ENCODE measurements at places on chromosomes 13 and 19.

- no peak for DNase-seq
Measured at GRCh38 chr19:57362419-57362818, 932 bp upstream of the TRAPPC2B start.

GRCh38 chr19:38440592-38440991, 7.1 kb downstream of the RYR1 start:
- no peak for DNase-seq

DNA sequence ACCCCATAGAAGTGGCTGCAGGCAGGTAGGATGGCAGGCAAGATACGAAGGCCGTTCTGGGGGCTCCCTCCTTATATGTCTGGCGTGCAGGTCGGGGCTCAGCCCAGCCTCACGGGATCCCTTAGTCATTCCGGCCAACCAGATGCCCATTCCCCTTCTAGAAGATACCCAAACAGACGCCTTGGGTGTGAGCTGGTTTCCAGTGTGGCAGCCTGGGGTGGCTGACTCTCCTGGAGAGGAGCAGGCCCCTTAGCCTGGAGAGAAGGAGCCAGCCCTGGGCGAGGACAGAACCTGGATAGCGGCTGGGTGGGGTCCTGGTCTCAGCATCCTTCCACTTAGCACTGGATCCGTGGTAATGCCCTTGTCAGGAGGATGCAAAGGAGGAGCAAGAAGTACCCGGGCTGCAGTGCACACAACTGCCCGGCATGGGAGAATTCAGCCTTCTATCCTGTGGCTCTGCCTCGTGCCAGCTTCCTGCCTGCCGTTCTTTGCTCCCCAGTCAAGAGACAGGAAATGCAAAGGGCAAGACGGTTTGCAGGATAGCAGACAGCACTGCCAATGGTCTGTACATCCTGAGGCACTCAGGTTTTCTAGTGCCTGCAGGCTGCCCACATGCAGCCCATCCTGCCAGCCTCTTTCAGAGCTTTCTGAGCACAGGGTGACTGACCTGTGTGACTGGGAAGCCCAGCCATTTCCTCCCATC, 56.7 kb upstream of the WASF3 start:
- DNase-seq, result no peak

DNA sequence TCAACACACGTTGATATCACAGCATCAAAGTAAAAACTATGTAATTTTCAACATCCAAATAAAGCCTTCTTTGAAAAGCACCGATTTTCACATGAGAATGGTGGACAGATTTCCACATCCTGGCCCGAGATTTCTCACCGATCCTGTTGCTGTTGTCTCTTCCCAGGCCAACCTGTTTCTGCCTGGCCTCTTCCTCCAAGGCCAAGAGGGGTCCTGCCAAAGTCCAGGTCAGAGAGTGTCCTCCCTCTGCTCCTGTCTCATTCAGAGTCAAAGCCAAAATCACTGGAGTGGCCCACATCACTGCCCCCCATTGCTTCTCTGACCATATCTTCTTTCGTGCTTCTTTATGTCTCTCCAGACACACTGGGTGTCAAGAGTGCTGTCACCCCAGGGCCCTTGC, 49.5 kb downstream of the CHST8 start:
- DNase-seq, result no peak

DNA sequence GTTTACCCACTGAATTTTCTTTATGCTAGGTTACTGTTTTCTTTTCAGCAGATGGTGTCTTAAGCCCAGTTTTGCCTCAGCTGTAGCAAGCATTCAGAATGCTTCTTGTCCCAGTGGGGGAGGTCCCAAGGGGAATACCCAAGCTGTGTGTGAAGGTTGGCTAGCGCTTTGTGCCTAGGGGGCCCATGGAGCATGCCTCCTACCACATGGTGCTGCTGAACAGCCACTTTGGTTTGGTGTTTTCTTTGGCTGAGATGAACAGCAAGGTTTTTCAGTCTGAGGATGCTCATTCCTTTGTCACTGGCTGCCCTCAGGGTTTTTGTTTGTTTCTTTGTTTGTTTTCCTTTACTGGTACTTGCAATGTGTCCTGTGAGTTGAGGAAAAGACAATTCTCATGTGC, 99.0 kb downstream of the PCDH20 start:
- no peak for DNase-seq

GRCh38 chr19:43467730-43468129, 2.3 kb upstream of the LYPD3 start:
- no peak for DNase-seq

GRCh38 chr19:1417145-1417544, 9.8 kb downstream of the DAZAP1 start:
- DNase-seq, result no peak

DNA sequence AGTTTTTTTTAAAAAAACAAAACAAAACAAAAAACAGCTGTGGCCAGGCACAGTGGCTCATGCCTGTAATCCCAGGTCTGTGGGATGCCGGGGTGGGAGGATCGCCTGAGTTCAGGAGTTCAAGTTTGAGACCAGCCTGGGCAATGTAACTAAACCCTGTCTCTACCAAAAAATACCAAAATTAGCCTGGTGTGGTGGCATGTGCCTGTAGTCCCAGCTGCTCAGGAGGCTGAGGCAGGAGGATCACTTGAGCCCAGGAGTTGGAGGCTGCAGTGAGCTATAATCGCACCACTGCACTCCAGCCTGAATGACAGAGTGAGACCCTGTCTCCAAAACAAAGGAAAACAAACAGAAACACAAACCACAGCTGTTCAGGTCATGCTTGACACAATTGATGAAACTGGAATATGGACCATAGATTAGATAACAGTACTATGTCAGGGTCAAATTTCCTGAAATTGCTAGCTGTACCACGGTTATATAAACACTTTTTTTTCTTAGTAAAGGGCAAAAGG, 6.9 kb upstream of the ANGPTL4 start:
- DNase-seq, result no peak

GRCh38 chr13:98098516-98098915, 44.4 kb upstream of the FARP1 start:
- DNase-seq, result no peak

DNA sequence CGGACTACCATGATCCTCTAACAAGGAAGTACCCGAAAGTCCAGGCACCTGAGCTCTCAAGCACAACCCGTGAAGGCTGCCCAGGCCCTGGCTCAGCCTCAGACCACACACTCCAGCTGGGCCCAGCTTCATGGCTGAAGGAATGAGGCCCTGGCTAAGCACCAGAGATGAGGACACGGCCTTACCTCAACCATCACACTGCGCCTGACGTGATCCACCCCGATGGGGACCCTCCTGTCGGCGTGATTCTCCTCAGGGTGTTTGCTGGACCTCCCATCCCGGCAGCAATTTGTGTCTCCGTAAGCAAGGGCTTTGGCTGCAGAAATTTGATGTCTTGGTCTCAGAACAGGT, 56.5 kb downstream of the F2RL3 start:
- no peak for DNase-seq

DNA sequence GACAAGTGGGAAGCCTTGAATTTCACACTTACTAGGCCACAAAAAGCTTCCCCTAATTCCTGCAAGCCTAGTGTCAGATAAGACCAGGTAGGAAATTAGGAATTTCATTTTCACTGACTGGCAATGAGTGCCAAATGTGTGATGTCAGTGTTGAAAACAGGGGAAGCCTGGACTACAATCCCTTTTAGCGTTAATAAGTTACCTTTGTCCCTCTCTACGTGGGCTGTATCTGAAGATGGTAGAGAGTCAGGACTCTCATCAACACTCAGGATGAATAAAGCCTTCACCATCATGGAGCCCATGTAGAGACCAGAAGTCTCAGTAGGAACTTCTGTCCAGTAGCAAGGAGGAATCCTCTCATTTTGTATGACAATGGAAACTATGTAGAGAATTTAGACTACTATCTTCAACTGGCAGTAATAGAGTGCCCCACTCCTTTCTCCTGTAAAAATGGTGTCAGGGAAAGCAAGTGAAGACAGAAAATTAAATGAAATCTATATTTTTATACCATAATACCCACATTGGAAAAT, 324.1 kb upstream of the KLHL1 start:
- DNase-seq, result no peak

- no peak for DNase-seq
Measured at GRCh38 chr19:30420881-30421280, 48.7 kb downstream of the ZNF536 start.

DNA sequence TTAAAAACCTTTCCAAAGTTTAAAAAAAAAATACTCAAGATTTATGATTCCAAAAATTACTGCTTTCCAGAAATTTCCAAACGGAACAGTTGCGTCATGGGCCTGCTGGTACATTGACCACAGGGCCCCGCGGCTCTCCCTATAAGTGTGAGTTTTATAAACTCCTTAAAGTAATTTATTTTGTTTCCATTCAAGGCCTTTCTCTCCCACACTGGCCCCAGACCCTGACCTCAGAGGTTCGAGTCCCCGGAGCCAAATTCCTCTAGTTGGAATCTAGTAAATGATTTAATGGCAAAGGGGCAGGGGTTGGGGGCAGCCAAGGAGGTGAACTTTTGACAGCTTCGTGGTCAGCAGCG, 97.5 kb downstream of the INSR start:
- DNase-seq, result no peak

DNA sequence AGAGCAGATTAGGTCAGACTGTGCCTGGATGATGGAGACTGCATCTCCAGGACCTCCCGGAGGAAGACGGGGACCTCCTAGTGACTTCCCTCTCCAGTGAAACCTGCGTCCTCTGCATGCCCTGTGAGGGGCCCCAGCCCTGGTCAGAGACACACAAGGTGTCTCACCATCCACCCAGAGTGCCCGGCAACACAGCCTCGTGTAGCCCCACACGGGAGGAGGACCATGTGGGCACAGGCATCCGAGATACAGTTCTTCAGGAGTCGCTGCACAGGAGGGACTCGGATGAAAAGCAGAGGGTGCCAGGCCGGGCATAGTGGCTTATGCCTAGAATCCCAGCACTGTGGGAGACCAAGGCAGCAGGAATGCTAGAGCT, 64.8 kb downstream of the PEPD start:
- no peak for DNase-seq

DNA sequence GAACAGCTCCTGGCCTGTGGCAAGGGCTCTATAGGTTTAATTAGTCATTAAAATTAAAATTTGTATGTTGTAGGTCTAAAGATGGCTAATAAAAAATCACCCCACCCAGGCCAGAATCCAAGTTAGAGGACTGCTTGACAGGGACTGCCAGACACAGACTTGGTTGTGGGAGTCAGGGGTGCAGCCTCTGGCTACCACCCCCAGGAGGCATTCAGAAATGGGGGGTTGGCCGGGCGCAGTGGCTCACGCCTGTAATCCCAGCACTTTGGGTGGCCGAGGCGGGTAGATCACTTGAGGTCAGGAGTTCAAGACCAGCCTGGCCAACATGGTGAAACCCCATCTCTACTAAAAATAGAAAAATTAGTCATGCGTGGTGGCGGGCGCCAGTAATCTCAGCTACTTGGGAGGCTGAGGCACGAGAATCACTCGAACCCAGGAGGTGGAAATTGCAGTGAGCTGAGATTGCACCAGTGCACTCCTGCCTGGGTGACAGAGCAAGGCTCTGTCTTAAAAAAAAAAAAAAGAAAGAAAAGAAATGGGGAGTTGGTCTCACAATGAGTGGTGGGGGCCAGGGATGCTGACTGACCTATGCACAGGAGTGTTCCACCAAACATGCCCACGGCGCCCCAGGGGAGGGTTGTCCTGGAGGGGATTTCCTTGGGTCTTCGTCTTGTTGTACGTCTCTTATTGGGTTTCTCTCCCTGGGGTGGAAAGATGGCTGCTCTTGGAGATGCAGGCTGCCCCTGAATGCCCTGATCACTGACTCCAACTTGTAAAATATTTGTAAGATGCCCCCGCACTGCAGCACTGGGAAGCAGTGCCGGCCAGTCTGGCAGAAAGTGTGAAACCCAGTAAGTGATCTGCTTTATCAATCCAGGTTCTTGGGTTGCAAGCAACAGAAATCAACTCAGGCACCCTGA, 68.8 kb downstream of the SIPA1L3 start:
- DNase-seq, result no peak

GRCh38 chr13:100542826-100543156, 45.8 kb downstream of the GGACT start:
- DNase-seq, result no peak

DNA sequence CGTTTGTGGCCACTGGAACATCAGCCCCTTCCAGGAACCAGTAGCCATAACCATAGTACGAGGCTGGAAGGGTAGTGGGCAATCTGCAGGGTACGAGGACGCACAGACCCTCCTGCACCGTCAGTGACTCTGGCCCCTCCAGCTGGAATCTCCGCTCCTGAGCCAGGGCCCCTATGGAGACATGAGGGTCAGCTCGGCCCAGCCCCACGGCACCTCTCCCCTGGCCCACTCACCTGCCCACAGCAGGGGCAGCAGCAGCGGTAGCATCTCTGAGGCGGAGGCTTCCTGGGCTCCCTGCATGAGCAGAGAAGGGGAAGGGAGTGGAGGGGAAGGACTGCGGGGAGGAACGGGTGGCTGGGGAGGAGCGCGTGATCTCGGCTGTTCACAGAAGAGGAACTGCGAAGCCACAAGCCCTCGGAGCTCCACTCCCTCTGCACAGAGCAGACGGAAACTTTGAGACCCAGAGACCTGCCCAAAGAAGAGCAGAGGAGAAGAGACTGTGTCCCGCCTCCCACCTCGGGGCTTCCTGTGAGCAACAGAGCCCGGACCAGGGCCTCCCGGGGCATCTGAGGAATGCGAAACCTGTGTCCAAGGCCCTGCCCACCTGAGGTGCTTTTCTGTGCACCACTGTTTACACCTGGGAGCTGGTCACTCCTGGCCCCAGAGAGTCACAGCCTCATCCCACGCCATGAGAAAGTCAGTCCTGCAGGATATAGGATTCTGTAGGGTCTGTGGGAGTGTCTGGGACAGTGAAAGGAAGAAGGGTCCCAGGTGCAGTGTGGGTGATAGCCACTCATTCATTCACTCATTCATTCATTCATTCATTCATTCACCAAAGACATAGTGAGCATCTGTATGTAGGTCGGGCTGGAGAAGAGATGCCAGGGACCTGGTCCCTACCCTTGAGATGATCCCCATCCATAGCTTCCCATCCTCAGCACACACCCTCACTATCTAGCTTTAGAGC, at the start of gene SIGLEC6:
Gene SIGLEC6, minus strand, starts transcription at position 322 of the 967 bp plus-strand sequence. Its CDS starts 22 bp downstream, at position 300.
- DNase-seq, result no peak

DNA sequence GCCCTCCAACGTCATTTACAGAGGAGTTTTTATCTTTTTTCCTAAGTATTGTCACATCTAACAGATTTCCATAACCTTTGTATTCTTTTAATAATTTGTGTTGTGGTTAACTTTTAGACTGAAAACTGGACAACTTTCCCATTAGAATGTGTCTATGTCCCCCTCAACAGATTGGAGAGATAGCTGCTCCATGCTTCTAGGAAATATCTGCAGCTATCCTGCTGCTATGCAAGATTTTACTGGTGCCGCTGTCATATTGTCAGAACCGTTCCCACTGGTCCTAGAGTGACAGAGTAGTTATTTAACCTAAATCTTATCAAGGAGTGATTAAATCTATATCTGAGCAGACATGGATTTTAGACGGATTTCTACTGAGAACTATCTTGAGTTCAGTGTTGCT, 130.0 kb downstream of the MAB21L1 start:
- no peak for DNase-seq

DNA sequence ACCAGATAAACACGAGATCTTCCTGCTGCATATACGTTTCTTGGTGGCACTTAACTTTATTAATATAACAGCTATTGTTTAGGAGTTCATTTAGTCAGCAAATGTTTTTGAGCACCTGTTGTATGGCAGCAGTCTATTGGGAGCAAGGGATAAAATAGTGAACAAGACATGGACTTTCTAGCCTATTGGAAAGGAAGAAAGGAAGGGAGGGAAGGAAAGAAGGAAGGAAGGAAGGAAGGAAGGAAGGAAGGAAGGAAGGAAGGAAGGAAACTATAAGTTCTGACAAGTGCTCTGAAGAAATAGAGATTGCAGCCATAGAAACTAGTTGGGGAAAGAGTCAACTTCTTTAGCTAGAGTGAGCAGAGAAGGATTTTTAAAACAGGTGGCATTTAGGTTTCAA, 149.1 kb upstream of the STARD13 start:
- DNase-seq, result no peak

Measured in stimulated activated CD4-positive, alpha-beta T cell treated with anti-CD3 and anti-CD28 coated beads, TNF-alpha, amount 100 ng/mL, for 48 hours (primary cell).